ENCODE measurements at places on chromosomes 1 and 21.

GRCh38 chr1:56266359-56266758, 313.0 kb downstream of the PLPP3 start:
- no peak for DNase-seq

DNA sequence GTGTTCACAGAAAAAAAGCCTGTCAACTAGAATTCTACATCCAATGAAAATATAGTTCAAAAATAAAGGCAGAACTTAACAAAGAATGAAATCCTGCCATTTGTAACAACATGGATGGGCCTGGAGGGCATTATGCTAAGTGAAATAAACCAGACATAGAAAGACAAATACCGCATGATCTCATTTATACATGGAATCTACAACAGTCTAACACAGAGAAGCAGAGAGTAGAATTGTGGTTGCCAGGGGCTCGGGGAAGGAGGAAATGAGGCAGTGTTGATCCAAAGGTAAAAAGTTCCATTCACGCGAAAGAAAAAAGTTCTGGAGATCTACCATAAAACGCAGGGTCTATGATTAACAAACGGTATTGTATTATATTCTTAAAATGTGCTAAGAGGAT, 282.6 kb downstream of the MRPL39 start:
- no peak for DNase-seq

DNA sequence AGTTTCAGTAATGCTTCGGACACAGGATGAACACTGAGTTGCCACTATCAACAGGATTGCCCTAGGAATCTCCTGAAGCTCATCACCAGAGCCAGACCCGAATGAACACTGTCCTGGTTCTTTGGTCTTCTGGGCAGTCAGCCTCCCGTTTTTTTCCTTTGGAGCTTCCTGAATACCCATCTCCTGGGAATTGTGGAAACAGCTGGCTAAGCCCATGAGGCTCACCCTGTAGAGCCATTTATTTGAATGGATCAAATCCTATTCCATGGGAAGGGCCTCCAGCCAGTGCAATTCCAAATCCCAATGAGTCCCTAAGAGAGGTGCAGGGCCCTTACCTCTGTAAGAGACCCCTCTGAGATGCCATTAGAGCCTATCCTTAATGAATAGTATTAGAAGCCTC, 5.9 kb downstream of the RCSD1 start:
- no peak for DNase-seq

DNA sequence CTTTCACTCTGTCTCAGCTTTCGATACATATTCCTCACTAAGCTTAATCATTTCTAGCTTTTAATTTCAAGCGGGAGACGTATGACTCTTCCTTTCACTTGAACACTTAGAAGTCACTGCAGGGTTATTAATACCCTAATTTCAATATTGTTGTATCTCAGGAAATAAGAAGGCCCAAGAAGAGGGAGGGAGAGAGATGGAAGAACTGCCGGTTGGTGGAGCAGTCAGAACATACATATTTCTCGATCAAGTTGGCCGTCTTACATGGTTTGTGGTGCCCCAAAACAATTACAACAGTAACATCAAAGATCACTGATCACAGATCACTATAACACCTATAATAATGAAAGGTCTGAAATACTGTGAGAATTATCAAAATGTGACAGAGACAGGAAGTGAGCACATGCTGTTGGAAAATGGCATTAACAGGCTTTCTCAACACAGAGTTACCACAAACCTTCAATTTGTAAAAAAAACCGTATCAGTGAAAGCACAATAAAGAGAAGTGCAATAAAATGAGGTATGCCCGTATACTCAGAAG, 145.4 kb upstream of the HP1BP3 start:
- DNase-seq = no peak

GRCh38 chr1:93993731-93994130, 84.5 kb upstream of the GCLM start:
- DNase-seq = no peak

- no peak for DNase-seq
Measured at GRCh38 chr1:18649693-18650370, 19.2 kb downstream of the PAX7 start.

DNA sequence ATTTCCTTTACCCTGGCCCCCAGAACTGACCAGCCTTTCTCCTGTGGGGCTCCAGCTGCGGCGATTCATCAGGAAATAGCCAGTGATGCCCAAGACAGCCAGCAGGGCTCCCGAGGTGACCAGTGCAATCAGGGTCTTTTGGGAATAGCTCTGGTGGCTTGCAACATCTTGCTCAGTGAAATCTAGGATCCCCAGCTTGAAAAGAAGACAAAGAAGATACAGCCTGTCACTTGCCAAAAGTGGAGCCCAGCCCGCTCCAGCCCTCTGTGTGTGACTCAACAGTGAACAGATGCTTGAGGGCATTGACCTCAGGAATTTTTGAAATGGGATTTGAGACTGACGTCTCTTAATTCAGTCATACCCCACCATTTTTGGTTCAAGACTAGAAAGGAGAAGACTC, 22.3 kb downstream of the CD34 start:
- no peak for DNase-seq

DNA sequence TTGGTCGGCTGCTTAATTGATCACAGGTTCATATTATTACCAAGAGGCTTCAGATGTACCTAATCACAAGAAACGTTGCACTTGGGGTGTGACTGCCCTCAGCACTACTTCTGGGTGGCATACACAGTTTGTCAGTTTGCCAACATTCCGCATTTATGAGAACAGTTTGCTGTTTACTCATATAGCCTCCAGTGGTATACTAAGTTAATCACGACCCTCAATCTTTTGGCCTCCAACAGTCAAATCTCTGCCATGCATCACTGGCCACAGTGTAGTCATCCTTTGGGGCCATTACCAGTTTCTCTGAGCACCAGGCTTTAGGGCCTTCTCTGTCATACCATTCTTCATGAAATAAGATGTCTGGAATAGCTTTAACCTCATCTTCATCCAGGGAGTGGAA, 62.8 kb upstream of the BCL9 start:
- DNase-seq = no peak

DNA sequence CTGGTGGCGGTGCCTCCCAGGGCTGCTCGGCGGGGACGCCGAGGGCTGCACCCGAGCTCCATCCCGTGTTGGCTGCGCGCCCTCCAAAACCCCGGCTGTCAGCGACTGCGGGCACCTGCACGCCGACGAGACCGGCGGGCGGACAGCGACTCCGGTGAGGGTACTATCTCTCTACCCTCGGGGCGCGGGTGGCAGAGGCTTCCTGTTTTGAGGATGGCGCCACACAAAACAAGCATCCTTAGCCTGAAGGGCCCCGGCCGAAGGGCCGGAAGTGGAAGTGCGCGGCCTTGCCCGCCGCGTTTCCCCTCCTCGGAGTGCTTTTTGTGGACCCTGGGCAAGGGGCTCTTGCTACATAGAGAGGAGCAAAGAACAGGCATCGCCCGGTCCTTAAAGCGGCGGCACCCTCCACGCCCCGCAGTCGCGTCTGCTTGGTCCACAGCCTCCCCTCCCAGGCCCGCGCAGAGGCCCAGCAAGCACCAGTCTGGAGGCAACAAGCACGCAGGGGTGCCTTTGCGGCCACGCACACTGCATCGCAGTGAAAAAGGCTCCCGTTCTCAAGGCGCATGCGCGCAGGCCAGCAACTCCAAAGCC, 561 bp upstream of the COQ8A start:
- DNase-seq = peak; percentile 94

GRCh38 chr1:161838362-161838761, 72.2 kb downstream of the ATF6 start:
- peak; percentile 92 for DNase-seq

DNA sequence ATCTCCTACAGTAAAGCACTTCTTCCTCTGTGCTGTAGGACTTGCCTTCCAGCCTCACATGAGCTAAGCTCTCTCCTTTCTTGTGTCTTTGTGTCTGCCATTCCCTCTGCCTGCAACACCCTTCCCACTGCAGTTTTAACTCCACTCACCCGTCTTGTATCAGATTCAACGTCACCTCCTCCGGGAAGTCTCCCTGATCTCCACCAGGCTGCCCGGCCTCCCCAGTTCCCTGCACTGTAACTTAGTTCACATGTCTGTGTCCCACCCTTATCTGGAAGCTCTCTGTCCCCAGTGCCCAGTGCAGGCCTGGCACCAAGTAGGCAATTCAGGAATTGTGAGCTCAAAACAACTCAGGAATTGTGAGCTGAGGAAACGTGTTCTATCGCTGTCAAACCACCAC, 96.4 kb downstream of the GLIS1 start:
- DNase-seq = no peak

- no peak for DNase-seq
Measured at GRCh38 chr1:188170411-188170810, 1341.7 kb downstream of the PLA2G4A start.

DNA sequence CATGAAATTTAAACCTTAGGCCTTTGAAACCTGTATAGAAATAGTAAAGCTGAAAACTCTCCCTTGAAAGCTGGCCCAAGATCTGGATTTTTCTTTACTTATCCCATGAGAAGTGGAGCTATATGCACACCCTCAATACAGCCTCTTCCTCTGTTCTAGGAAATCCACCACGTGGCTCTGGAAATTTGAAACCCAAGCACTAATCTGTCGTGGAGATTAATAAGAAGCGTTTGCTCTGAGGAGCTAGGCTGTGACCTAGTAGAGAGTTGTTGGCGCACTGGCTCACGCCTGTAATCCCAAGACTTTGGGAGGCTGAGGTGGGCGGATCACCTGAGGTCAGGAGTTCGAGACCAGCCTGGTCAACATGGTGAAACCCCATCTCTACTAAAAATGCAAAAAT, 291.3 kb upstream of the PLXNA2 start:
- DNase-seq = peak; percentile 42

GRCh38 chr1:220153147-220153546, 59.2 kb downstream of the IARS2 start:
- no peak for DNase-seq

- DNase-seq = no peak
Measured at GRCh38 chr1:198318085-198318484, 161.3 kb downstream of the NEK7 start.

GRCh38 chr1:108016451-108016920, 51.5 kb upstream of the VAV3 start:
- DNase-seq = no peak

- DNase-seq = no peak
Measured at GRCh38 chr1:107286125-107286524, 145.3 kb downstream of the NTNG1 start.

- DNase-seq = no peak
Measured at GRCh38 chr1:77168358-77168757, 50.9 kb downstream of the PIGK start.

DNA sequence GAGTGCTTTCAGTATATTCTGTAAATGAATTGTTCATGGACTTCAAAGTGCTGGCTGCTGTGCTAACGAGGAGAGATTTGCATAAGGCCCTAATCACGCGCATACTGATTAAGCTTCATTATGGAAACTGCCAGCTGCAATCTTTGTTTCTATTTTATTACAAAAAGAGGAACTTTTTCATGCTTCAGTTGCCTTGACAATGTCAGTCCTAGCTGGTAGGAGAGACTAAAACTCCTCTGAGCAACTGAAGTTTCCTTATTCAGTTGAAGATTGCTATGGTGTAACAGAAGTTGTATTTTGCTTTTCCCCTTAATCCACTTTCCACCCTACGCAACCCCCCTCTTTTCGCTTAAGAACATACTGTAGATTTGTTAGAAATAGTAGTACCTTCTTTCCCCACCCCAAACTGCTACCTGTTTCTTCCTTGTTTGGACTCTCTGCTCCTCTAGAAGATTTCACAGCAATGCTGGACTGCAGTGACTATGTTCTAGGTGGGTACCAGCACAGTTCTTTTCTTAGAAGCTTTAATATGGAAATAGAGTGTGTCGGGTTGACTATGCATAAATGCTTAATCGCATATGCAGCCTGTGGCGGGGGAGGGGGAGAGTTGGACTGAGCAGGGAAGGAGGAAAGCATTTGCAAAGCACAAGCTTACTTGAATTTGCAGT, 108.3 kb downstream of the POU2F1 start:
- no peak for DNase-seq

- DNase-seq = no peak
Measured at GRCh38 chr1:230713915-230714764, at the start of gene AGT. AGT (minus strand) TSS chr1:230714122; CDS start chr1:230710823, 3,299 bp downstream.

DNA sequence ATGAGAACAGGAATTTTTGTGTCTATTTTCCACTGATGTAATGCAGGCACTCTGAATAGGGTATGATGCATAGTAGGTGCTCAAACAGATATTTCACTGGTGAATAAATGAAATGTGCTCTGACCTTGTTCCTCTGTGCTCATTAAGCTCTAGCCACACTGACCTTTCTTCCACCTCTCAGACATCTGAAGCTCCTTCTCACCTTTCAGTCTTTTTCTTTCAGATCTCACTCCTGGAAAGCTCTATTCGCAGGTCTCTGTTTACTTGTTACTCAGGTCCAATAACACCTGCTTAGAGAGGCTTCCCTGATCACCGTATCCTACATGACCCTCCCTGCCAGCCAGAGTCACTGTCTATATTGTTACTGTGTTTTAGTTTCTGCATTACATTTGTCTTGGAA, 59.2 kb upstream of the IVNS1ABP start:
- no peak for DNase-seq

- no peak for DNase-seq
Measured at GRCh38 chr1:117860896-117861610, 68.4 kb downstream of the GDAP2 start.

GRCh38 chr1:23357138-23357908, 12.3 kb downstream of the ZNF436 start:
- no peak for DNase-seq

DNA sequence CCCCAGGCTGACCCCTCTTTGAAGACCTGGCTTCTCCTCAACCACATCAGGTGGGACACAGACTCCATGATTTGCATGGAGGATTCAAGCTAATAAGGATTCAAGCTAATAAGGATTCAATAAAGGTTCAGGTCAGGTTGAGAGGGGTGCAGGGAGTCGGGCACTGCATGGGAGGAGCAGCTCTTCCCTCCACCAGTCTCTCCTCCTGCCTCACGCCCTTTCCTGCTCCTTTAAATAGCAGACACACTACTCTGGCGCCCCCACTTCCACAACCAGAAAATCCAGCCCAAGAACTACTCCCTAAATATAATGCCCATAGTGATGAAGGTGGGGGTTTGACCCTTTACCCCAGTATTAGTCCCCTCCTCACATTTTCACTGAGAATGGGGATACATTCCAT, 7.1 kb downstream of the MEX3A start:
- DNase-seq = no peak

- DNase-seq = no peak
Measured at GRCh38 chr1:22760455-22760854, 49.8 kb downstream of the EPHB2 start.

GRCh38 chr1:101165532-101165931, 71.3 kb upstream of the S1PR1 start:
- DNase-seq = no peak

GRCh38 chr1:31666263-31666963, 21.7 kb upstream of the PEF1 start:
- DNase-seq = no peak

- DNase-seq = no peak
Measured at GRCh38 chr1:214236477-214236876, 44.5 kb upstream of the SMYD2 start.

- DNase-seq = no peak
Measured at GRCh38 chr1:47405697-47406096, 10.4 kb upstream of the FOXE3 start.

DNA sequence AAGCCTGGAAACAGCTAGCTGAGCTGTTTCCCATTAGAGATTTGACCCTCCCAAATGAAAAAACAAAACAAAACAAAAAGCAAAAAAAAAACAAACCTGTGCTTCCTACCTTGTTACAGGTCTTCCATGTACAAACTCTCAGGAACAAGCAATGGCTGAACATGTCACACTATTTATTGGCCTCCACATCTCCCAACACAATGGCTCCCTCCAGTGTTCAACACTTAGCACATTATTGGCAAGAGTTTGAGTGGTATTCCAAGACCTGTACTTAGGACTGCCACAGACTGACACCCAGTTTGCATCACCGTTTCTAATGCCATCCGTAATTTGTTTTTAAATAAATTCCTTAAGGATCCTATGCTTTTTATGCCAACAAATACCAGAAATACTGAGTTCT, 195.0 kb upstream of the OLFM3 start:
- no peak for DNase-seq
